Chondrocyte (in vitro differentiated cells): ENCODE measurements at places on chromosomes 16 and 17.

DNA sequence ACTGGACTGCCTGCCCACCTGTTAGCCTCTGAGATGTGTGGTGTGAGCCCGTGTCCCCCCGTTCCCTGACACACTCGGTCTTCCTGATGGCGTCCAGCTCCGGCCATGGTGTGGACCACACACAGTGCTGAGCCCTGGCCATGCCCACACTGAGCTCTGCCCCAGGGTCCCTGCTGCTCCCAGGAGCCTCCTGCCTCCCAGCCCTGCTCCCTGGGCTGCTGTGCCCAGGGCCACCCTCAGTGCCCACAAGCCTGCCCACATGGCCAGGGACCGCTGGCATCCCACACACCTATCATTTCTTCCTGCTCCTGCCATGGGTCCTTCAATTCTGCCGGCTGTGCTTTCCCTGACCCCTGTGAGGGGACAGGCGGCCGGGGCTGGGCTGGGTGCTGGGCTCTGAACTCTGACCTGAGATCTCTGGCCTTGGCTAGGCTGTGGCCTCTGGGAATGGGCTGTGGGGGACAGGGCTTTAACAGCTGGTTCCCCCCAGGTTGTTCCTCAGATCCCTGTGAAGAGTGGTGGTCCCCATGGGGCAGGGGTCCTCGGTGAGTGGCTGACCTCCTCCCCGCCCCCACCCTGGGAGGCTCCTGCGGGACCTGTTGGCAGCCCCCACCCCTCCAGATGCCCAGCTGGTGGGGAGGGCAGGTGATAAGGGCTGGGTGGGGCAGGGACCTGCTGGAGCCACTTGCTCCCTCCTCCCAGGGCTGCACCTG lies 4.0 kb downstream of the CEMP1 start:
- DNase-seq, result no peak

- no peak for DNase-seq
Measured at GRCh38 chr16:13517841-13518240, 402.1 kb upstream of the ERCC4 start.

DNA sequence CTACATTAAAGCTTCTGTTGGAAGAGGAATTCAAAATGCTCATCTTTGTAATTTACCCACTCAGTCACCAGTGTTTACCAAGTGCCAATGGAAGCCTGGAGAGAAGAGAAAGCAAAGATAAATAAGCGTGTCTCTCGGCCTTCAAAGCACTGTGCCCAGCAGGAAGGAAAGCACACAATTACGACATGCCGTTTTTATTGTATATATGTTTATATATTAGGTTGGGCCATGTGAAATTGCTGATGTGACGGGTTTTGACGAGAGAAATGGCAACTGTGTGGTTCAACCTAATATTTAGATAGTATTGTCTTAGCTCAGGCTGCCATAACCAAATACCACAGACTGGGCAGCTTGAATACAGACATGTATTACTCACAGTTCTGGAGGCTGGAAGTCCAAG lies 79.3 kb upstream of the HSBP1 start:
- DNase-seq, result no peak

- DNase-seq, result no peak
Measured at GRCh38 chr16:85461814-85462713, 151.1 kb upstream of the GSE1 start.
